ENCODE measurements at places on chromosomes 12 and 14. TPM values are rescaled to one million over a fixed set of nuclear protein-coding genes. Genes with fewer than 3 reads are reported as not detected.
A peak's percentile ranks its signal among the peaks of the same experiment; 100 is the strongest.

GRCh38 chr12:93888964-93889363 lies 211.8 kb downstream of the CRADD start:
- no peak for DNase-seq

GRCh38 chr14:101535232-101535631 lies 26.1 kb upstream of the DIO3 start:
- DNase-seq: no peak

DNA sequence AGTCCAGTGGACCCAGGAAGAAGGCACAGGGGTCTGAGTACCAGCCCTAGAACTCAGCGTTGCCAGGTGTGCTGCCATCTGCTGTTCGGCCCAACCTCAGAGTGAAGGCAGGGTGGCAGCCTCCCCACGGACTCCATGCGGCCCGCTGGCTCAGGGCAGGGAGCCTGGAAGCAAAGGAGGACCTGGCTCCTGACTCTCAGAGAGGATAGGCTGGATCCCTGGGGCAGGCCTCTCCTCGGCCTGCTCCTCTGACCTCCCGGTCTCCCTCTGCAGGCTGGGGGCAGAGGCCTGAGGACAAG lies 10.1 kb downstream of the MCRS1 start:
- DNase-seq: peak; percentile 42

Gene MDM1
- total RNA-seq: 11.3 TPM

Gene ACOT6
- not detected for total RNA-seq

Data from right cardiac atrium (tissue), 5 donors.